ENCODE measurements at places on chromosomes 2 and 18. TPM values are rescaled to one million over a fixed set of nuclear protein-coding genes. Genes with fewer than 3 reads are reported as not detected.

Gene ITGA4
- 39.4 TPM for polyA plus RNA-seq

Gene LCT
- not detected for polyA plus RNA-seq

Gene IFIH1
- polyA plus RNA-seq: 5.9 TPM

Gene STARD6
- polyA plus RNA-seq: 0.27 TPM

Gene FAM161A
- polyA plus RNA-seq: 35.7 TPM

Gene SP140L
- polyA plus RNA-seq: 8.9 TPM

Gene GPR75
- polyA plus RNA-seq: 1.9 TPM

Gene GPAT2
- 3.6 TPM for polyA plus RNA-seq

Gene POTEC
- 0.03 TPM for polyA plus RNA-seq

Gene PSMA8
- polyA plus RNA-seq: not detected

Gene LNPK
- 28.4 TPM for polyA plus RNA-seq

Gene HOXD3
- 30.1 TPM for polyA plus RNA-seq

Gene MIB1
- 58.0 TPM for polyA plus RNA-seq

Gene ATG16L1
- polyA plus RNA-seq: 22.3 TPM

Gene ATP6V1C2
- 8.6 TPM for polyA plus RNA-seq

DNA sequence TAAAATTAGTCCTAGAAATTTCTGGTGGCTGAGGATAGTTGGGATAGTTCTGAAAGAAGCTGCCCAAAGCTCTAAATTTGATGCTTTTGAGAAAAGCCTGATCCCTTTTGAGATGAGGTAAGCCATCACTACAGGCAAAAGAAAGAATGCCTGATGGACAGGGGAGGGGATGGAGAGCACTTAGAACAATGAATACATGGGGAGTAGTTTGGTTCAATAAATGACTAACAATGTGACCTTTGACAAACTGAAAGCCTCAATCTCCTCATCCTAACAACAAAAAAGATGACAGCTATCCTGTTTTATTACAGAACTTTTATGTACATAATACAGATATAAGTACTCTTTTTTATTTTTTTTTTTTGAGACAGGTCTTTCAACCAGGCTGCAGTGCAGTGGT is 42.7 kb downstream of the GFPT1 start:
- no peak for DNase-seq

- no peak for DNase-seq
Observed at GRCh38 chr18:44682201-44682870, 1.6 kb downstream of the SETBP1 start.

GRCh38 chr2:57460396-57461276 is 586.0 kb upstream of the VRK2 start:
- no peak for DNase-seq

GRCh38 chr2:130820279-130820861 is 16.3 kb upstream of the ARHGEF4 start:
- no peak for DNase-seq

GRCh38 chr2:223176970-223177369 is 125.0 kb downstream of the KCNE4 start:
- no peak for DNase-seq

- no peak for DNase-seq
Observed at GRCh38 chr2:176278927-176279326, 9.7 kb downstream of the MTX2 start.

DNA sequence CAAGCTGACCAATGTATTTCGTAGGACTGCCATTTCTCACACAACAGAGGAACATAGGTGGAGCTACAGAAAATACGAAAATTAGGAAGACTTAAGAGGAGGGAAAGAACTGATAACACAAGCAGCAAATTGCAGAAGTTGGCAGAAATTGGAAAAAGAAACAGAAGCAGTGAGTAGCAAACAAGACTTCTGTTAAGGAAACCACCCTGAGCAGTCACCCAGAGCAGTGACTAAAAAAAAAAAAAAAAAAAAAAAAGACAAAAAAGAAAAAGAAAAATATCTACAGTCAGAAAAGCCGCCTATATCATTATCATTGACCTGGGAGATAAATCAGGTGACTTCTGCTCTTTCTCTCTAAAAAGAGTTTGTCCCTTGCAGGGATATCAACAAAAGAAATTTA is 21.4 kb downstream of the STK17B start:
- DNase-seq: no peak

DNA sequence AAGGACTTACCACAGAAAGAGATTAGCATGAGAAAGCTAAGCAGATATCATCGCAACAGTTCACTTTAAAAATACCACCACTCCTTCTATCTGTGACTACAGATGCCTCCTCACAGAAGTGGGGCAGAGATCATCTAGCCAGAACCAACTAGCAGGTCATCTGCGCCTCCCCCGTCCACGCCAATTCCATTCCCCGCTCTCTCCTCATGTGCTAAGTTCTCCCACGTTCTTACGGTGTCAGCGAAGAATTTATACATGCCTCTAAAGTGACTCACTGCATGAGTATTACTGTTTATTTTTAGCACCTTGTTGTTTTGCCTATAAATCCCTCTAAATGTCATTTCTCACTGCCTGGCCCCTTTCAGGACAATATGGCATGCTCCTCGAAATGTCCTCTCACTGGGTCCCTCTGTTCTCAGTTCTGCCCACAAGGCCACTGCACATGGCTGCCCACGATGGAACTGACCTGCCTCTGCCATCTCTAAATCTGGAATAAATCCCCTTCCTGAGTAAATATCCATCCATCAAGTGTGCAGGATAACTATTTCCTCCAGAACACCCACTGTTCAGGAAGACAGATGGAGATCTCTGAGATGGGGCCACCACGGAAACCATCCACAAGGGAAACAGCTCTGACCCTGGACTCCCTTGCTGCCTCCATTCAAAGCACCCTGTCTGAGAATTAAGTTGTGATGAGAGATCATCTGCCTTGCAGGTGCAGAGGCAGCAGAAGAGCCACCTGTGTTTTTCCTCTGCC is 137.7 kb downstream of the IRS1 start:
- DNase-seq: no peak

- no peak for DNase-seq
Observed at GRCh38 chr18:7370375-7370774, 139.5 kb downstream of the LRRC30 start.

- no peak for DNase-seq
Observed at GRCh38 chr2:231785822-231786176, 446 bp upstream of the COPS7B start.

DNA sequence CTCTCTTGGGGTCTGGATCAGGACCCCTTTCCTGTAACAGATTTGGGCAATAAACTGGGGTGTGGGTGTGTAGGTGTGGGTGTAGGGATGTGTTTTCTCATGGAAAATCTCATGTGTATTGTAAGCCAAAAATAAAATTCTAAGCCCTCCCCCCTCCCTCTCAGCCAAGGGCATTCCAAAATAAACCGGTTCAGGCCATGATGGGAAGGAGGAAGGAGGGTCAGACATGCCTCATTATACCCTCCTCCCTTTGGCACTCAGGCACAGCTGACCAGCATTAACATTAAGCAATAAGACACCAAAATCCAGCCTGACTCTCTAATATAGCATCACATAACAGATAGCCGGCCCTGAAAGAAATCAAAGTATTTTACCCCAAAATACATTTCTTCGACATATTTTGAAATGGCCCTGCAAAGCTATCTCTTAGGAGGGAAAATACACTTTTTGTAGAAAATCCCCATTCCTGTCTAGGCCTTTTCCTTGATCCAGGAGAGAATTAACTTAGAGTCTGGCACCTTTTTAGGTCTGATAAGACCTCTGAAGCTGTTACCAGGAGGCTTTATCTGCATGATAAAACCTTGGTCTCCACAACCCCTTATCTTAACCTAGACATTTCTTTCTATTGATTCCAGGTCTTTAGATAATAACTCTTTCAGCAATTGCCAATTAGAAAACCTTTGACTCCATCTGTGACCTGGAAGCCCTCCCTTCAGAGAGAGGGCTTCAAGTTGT is 128.7 kb upstream of the COL5A2 start:
- DNase-seq: no peak

GRCh38 chr2:231062776-231063175 is 6.1 kb downstream of the PSMD1 start:
- no peak for DNase-seq

GRCh38 chr2:239181903-239182581 is 218.8 kb downstream of the HDAC4 start:
- no peak for DNase-seq

GRCh38 chr2:170468557-170468956 is 246.6 kb upstream of the SP5 start:
- no peak for DNase-seq

GRCh38 chr2:202327858-202328257 is 48.3 kb upstream of the BMPR2 start:
- no peak for DNase-seq

GRCh38 chr2:231159306-231159705 is 34.5 kb upstream of the HTR2B start:
- DNase-seq: no peak

DNA sequence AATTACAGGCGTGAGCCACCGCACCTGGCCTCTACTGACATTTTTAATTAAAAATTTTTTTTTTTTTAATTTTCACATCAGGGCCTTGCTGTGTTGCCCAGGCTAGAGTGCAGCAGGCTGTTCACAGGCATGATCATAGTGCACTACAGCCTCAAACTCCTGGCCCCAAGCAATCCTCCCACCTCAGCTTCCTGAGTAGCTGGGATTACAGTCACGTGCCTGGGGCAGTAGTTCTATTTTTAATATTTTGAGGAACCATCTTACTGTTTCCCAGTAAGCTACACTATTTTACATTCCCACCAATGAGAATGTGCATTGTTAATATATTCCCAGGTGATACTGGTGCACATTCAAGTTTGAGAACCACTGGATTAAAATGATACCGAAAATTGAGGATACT is 92.7 kb downstream of the WDSUB1 start:
- DNase-seq: no peak

GRCh38 chr2:14428056-14428455 is 204.5 kb upstream of the LRATD1 start:
- no peak for DNase-seq

- no peak for DNase-seq
Observed at GRCh38 chr2:105404736-105405135, 5.9 kb upstream of the FHL2 start.

- DNase-seq: no peak
Observed at GRCh38 chr2:15377202-15377601, 183.9 kb downstream of the NBAS start.

DNA sequence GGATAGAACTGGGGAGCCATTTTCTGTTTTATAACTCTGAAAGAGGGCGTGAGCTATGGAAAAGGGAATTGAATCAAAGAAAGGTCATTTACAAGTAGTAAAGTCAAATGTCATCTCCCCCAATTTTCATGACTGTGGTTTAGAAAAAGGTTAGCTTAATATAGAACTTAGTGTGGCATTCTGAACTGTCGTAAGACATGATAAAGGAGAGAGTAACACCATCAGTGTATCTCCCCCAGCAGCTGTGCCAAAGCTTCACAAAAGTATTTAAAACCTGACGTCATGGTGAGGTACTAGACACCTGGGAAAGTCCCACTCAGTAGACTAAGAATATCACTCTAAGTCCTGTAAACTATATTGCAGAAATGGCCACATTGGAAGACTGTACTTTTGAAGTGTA is 5.8 kb upstream of the IKZF2 start:
- DNase-seq: no peak

GRCh38 chr2:28406276-28407096 is 13.8 kb downstream of the FOSL2 start:
- no peak for DNase-seq

- DNase-seq: no peak
Observed at GRCh38 chr2:121368155-121368554, 83.2 kb upstream of the TFCP2L1 start.

GRCh38 chr2:182924306-182924705 is 57.9 kb upstream of the FRZB start:
- no peak for DNase-seq
